Dermis blood vessel endothelial cell (primary cell): ENCODE measurements at places on chromosomes 1 and 21.

DNA sequence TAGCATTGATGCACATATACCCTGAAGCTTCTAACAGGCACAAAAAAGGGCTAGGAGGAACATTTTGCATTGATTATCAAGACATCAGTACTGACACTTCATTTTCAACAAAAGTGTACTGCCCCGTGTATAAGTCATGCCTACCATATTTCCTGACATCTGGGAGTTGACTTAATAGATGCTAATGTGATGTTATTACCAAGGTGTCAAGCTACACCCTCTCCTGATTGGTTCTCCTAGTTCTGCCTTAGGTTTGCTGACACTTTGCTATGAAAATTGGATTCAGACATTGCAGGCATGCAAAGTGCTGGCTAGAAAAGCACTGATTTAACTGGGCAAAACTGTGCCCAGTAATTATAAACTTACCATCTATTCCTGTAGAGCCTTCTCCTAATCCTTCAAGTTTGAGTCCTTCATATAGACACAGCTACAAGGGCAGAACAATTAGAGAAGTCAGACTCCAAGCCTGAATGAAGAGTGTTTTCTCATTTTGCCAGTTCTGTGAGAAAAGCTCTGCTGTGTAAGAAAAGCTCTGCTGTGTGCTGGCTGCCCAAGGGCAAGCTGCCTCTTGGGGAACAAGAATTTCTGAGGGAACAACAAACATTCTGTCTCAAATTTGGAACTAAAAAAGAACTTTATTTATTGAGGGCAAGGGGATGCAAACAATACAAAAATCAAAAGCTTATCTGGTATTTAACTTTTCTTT is 11.2 kb downstream of the S100A10 start:
- no peak for DNase-seq

DNA sequence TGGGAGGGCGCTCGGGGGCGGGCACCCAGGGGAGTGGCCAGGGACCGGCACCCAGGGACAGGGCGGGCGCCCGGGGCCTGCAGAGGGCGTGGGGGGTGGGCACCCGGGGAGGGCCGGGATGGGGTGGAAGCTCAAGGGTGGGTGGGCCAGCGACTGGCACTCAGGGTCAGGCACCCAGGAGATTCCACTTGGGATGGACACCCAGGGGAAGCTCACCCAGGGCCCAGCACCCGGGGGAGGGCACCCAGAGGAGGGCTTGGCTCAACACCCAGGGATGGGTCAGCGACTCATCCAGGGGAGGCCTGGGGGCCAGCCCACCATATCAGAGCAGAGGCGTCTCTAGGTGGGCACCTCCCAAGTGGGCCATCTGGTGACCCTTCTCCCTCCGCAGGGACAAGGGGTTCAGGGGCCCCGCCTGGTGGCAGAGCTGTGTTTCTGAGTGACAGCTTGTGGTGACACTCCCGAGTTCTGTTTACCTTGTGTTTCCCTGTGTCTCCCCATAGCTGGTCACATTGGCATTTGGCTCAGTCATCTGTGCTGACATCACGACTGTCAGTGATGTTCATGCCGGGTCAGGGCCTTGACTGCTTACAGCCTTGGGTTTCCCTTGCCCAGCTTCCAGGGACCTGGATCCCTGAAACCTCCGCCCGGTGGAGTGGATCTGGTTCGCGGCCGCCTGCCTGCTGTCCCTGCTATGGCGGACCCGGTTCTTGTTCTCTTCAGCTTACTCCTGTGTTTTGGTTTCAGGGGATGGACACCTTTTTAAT is 749 bp downstream of the IBA57 start:
- peak; percentile 62 for DNase-seq

DNA sequence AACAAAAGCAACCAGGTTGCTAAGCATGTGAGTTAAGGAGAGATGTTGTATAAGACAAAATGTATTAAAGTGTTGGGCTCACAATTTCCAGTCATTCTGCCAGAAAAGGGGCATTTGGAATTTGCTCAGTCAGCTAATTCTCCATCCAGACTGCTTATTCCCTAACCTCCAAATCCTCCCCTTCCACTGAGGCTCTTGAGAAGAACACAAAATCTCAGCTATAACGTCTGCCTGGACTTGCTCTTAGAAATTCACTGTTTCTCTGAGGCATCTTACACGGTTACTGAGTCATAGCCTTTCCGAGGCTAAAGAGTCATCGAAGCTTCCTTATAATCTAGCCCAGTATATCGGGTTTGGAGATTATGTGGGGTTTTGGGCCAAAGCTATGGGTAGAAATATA is 548.2 kb upstream of the ADGRL4 start:
- DNase-seq, result no peak

DNA sequence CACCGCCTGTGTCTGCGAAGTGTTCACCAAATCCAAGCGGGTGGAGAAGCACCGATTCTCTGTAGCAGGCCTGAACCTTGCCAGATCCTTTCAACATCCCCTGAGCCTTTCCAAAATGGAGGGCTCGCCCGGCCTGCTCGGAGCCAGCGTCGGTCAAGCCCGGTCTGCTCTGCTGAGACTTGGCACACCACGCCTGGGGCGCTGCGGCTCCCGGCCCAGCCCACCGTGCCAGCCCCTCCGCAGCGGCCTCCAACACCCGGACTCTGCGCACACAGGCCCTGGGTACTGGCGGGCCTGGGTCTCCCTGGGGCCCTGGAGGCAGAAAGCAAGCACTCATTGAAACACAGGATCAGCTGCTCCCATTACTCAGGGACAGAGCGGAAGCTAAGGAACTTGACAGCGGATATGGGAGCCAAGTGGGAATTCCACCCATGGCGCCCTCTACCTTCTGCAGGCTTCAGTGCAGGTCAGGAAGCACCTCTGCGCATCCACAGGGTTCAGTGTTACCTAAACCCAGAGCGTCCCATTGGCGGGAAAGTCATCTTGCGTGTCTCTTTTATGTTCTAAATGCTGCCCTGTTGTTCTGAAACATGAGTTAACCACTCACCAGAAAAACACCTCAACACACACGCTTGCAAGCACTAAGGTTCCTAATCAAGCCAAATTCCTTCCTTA is 159.9 kb downstream of the ZBTB18 start:
- no peak for DNase-seq

DNA sequence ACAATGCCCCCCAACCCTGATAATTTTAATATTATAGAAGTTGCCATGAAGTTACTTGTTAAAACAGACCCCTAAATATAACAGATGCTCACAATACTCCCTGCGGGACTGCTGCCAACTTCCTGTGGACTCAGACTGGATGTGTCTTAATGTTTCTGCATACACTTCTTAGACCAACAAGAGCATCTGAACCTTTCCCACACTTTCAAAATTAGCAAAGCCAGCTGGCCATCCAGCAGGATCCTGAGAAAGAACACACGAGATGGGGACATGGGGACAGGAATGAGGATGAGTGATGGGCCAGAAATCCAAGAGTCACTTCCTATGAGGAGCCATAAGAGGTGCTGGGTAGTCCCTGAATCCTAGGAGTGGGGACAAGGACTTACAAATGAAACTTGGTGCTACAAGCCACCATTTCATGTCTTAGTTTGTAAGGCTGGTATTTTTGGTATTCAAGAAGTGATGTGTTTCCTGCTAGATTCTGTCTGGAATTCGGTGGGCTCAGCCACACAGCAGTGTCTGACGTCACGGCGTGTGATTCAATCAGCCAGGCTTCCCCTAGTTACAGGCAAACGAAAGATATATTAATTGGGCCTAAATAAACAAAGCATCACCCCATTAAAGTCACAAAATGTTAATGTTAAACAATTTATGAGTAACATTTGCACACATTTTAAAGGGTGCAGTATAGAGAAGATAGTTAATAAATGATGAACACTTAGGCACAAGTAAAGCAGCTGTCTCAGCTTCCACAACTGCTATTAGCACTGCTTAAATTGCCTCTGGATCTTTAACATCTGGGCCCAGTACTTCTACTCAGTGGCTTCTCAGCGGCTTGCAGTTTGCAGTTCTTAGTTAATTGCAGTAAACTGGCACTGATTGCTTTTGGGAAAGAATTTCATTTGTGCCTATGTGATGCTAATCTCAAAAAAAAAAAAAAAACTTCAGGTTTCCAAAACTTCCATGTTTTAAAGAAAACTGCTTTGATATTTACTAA is 41.2 kb upstream of the RGS8 start:
- DNase-seq, result no peak
